Spinal cord (tissue), 10 donors: ENCODE measurements at places on chromosomes 4 and X.

DNA sequence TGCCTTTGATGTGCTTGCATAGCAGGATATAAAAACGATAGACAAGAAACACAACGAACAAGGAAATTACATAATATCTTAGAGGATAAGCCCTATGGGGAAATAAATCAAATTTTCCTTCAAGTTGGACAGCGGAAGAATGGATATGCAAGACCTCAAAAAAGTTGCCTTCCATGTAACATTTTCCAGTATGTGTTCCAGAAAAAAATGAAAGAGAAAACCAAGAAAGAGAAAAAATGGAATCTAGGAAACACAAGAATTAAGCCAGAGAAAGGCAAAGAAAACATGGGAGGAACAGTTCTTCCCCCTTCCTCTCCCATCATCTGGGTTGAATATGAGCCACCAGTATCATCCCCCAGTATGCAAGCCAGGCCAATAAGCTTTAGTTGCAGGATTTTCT, 34.6 kb upstream of the MID1 start:
- no peak for DNase-seq

- no peak for DNase-seq
Observed at GRCh38 chr4:126354784-126355183, 1040.0 kb downstream of the FAT4 start.

DNA sequence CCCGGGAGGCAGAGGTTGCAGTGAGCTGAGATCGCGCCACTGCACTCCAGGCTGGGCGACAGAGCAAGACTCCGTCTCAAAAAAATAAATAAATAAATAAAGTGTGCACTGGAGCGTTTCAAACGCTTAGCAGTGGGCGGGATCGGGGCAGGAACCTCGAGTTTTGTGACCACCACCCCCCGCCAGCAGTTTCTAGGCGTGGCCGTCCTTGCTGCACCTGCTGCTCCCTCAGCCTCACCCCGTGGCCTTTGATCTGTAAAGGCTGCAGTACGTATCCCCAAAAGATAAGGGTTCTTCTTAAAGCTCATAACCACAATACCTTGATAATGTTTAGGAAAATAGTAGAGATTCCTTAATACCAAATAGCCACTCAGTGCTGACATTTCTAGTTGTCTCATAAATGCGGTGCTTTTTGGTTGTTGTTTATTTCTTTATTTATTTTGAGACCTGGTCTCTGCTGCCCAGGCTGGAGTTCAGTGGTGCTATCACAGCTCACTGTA, 33.2 kb downstream of the PCGF3 start:
- DNase-seq = no peak

- peak; percentile 64 for DNase-seq
Observed at GRCh38 chr4:138086611-138087041, 155.5 kb downstream of the SLC7A11 start.

DNA sequence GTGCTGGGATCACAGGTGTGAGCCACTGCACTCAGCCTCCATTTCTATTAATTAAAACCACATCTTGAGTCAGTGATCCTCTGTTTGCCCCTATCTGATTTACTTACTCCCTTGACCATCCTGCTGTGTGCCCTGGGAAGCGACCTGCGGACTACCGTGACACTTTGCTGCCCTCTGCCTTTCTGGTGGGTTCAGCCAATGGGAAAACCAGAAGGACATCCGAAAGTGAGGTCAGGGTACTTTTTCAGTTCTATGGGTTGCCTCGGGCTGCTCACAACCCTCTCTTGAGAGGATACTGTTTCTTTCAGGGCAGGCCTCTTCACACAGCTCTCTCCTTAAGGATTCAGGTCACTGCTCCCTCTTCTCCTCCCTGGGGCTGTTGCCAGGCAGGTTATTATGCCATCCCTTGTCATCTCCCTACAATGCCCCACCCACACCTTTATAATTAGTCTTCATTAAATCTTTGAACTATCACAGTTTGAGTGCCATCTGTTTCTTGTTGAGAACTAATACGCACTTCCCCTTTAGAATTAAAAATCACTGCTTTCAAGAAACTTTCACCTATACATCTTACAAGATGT, 21.4 kb downstream of the PLAC8 start:
- no peak for DNase-seq

- no peak for DNase-seq
Observed at GRCh38 chrX:1555370-1555769, 18.4 kb upstream of the P2RY8 start.
